ENCODE measurements at places on chromosomes 5 and 9.

GRCh38 chr5:10520706-10521105 lies 43.2 kb upstream of the ANKRD33B start:
- DNase-seq, result no peak

DNA sequence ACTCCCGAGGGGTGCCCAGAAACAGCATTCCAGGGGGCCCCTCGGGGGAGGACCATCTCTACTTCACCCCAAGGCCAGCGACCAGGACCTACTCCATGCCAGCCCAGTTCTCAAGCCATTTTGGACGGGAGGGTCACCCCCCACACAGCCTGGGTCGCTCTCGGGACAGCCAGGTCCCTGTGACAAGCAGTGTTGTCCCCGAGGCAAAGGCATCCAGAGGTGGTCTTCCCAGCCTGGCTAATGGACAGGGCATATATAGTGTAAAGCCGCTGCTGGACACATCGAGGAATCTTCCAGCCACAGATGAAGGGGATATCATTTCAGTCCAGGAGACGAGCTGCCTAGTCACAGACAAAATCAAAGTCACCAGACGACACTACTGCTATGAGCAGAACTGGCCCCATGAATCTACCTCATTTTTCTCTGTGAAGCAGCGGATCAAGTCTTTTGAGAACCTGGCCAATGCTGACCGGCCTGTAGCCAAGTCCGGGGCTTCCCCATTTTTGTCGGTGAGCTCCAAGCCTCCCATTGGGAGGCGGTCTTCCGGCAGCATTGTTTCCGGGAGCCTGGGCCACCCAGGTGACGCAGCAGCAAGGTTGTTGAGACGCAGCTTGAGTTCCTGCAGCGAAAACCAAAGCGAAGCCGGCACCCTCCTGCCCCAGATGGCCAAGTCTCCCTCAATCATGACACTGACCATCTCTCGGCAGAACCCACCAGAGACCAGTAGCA lies 83.9 kb downstream of the GOLPH3 start:
- peak; percentile 34 for DNase-seq

DNA sequence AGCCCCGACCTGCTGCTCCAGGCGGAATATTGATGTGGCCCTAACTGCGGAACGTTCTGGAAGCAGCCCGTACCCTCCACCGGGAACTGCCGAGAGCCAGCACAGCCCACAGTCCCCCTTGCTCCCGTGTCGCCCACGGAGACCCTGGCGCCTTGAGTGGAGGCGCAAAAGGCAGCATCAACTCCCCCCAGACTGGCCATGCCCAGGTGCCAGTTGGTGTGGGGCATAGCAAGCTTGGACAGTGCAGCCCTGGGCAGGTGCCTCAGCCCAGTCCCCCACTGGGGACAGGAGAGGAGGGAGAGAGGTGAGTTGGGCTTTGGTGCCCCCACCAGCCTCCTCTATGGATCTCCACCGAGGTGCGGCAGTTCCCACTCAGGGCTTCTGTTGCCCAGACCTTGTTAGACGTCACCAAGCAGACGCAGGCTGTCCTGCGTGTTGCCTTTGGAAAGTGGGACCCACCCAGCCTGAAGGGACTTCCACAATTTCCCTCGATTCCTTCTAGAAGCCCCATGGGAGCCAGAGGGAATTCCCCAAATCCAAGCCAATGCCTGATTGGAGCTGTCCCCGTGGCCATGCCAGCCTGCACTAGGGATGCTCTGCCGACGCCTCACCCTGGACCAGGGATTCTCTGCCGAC lies 19.8 kb upstream of the NRARP start:
- DNase-seq, result no peak

GRCh38 chr5:130706696-130707095 lies 458.4 kb downstream of the HINT1 start:
- DNase-seq, result no peak

GRCh38 chr9:98168941-98169488 lies 23.4 kb downstream of the CORO2A start:
- peak; percentile 67 for DNase-seq

- DNase-seq, result no peak
These were observed 91.4 kb upstream of the RAI14 start for GRCh38 chr5:34564710-34565235.

DNA sequence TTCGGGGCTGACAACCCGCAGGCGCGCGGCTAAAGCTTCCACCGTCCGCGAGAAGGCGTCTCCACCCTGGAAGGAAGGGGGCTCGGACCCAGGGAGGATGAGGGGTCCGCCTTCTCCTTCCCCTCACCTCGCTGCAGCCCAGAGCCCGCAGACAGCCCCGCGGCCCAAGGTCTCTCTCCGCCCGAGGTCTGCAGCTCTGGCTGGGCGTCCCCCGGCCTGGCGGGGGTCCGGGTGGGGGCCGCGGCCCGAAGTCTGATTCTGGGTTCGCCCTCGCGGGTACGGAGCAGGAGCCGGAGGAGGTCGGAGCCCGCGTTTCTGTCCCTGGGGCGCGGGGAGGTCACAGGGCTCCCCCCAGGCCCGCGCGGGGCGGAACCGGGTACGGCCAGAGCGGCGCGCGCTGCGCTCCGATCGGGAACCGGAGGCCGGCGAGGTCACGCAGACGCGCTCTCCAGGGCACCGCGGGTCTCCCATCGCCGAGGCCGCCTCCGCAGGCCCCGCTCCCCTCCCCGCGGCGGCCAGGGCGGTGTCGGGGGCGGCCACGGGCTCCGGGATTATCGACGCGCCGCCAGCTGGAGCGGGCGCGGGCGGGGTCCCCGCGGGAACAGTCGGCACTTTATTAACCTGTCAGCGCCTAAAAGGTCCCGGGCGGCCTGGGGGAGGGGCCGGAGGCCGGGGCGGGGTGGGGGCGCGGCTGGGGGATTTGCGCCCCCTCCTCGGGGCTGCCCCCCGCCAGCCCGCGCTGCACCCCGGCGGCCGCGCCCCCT lies 11.6 kb downstream of the LHX3 start:
- no peak for DNase-seq

DNA sequence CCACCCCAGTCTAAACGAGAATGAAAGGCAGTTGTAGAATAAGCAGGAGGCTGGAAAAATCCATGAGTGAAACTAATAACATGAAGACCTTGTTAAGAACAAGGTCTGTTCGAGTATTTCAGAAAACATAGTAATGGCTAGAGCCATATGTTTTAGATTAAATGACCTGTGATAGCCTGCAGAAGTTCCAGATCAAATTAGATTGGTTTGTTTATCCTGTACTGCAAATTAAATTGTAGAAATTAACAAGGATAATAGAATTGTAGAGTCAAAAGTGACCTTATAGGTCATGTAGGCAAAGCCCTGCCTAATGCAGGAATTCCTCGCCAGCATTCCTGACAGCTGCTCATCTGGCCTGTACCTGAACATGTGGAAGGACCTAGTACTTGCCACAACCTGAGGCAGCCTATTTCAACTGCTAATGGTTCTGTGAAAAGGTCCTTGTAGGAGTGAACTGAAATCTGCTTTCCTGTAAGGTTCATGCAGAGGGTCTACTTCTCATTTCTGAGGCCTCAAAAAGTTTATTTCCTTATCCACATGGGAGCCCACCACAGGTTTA lies 17.2 kb downstream of the LIX1 start:
- no peak for DNase-seq

- no peak for DNase-seq
These were observed 22.0 kb downstream of the HSD17B3 start for GRCh38 chr9:96279932-96280331.

Data from activated CD8-positive, alpha-beta memory T cell treated with anti-CD3 and anti-CD28 coated beads, Interleukin-2, amount 50 U/mL, for 48 hours (primary cell).